ENCODE measurements at places on chromosomes 7 and 10.
A peak's percentile ranks its signal among the peaks of the same experiment; 100 is the strongest.

GRCh38 chr10:93032809-93033137 is 27.8 kb upstream of the CYP26C1 start:
- DNase-seq = no peak

- DNase-seq = no peak
These were observed 80.1 kb upstream of the IMMP2L start for GRCh38 chr7:111642373-111642772.

DNA sequence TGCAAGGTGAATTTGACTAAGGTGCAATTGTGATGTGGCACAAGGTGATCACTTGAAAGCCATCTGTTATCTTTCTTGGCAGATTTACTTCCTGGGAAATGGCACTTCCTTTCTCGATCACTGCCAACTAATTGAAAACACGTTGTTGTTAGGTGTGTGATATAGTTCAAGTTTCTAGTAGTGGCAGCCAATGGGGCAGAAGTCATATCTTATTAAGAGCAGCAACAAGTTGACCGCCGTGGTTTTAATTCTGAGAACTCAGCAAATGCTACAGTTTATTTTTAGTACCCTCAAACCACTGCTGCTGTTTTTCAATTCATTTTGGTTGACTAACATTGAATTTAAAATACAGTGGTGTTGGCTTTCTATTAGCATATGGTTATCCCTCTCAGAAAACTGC is 1.6 kb downstream of the CHN2 start:
- DNase-seq = no peak

GRCh38 chr7:14748461-14748860 is 154.1 kb downstream of the DGKB start:
- DNase-seq = no peak

DNA sequence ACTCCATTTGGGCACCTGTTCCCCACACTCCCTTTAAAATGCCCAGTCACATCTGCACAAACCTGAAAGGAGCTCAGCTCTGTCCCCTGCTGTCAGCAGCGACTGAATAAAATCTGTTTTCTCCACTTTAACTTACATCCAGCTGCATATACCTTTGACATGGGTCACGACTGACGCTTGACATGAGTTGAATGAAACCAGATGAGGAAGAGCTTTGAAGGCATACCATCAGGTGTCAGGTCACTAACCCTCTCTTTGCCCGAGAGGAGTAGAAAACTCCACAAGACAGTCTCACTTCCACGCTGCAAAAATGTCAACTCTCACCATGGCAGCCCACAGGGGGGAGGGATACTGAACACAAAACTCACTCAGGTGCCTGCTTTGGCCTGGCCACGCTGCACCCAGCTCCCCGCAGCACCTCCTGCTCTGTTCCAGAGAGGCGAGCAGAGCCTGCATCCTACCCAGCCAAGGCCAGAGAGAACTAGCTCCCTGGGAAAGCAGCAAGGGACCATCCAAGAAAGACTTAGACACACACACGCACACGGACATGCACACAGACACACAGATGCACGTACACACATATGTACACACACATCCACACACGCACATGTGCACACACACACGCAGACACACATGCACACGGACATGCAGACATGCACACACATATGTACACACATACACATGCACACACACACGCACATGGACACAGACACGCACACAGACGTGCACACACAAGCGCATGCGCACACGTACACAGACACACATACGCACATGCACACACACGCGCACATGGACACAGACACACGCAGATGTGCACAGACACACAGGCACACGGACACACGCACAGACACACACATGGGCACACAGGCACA is 191.0 kb downstream of the MAD1L1 start:
- DNase-seq = no peak

GRCh38 chr10:58648131-58648530 is 135.5 kb downstream of the BICC1 start:
- no peak for DNase-seq

GRCh38 chr10:71634531-71635164 is 84.9 kb downstream of the C10orf105 start:
- DNase-seq = peak; percentile 45

GRCh38 chr10:92241158-92241500 is 49.7 kb downstream of the CPEB3 start:
- no peak for DNase-seq

GRCh38 chr10:63481815-63482421 is 16.1 kb upstream of the JMJD1C start:
- peak; percentile 61 for DNase-seq

- DNase-seq = no peak
These were observed 123.1 kb downstream of the CCNY start for GRCh38 chr10:35459449-35459847.

DNA sequence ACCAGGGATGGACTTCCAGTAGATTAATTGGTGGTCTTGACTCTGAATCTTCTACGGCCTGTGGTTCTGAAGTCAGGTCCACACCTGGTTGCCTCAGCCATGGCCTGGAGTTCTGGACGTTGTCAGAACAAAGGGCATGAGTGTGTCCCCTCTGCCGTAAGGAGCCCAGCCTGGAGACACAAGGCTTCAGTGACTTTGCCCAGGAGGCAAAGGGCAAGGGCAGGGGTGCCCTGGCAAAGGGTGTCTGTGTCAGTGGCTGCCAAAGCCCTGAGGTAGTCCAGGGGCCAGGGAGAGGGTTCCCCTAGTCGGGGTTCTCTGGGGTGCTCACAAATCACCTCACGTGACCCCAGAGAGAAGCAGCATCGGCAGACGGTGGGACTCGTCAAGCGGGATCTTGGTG is 273.2 kb upstream of the ZNF32 start:
- DNase-seq = no peak

DNA sequence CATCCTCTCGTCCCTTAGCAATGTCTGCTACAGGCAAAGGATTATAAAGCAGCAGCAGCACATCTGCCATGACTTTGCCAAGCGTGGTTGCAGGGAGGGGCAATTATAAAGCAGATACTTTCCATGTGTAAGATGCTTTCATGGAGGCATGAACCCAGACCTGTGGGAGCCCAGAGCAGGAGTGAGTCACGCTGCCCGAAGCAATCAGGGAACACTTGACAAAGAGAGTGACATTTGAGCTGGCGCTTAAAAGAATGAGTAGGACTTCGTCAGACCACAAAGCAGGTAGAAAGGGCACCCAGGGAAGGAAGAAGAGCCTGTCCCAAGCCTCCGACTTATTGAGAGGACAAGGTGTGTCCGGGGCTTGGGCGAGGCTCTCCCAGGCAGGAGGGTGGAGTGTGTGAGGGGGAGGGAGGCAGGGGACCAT is 147.2 kb downstream of the MYOF start:
- no peak for DNase-seq

DNA sequence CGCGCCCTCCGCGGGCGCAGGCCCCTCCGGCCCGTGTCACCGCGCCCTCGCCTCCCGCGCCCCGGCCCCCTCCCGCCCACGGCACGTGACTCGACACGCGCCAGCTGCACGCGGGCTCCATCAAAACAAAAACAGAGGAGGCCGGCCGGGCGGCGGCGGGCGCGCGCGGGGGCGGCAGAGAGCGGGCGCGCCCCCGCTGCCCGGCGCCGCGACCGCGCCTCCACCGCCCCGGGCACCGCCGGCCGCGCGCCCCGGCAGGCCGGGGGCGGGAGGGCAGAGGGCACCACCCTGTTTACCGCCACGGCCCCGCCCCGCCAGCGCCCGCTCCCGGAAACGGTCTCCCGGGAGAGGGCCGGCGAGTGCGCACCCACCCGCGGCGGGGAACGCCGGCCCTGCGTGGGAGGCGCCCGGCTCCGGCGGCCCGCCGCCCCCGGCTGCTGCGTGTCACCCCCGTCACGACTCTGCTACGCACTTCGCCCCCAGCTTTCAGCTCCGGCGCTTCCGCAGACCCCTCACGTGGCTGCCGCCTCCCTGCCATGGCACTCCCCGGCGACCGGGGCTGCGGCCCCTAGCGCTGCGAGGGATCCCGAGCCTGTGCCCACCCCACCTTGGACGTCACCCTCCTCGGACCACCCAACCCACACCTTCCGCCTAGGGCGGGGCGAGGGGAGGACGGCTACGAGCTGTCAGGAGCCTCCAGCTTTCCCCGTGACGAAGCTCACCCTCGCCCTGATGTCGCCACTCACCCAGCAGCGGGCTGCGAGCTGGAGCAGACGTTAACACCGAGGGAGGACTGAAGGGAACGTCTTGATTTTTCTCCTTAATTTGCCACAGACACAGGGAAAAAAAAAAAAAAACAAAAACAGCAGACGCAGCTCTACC is 221.6 kb upstream of the MKLN1 start:
- DNase-seq = peak; percentile 34

DNA sequence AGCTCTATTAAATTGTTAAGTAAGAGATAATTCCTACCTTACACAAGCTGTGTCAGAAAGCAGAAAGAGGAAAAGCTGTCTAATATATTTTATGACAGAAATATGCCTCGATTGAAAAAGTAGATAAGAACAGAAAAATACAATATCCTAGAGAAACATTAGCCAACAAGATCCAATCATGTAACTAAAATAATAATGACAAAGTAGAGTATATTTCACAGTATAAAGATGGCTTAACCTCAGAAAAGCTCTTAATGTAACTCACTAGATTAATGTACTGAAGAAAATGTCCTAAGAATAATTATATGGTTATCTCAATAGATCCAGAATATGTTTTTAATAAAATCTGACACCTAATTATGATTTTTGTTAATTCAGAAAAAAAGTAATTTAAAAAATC is 89.8 kb upstream of the HABP2 start:
- DNase-seq = no peak

DNA sequence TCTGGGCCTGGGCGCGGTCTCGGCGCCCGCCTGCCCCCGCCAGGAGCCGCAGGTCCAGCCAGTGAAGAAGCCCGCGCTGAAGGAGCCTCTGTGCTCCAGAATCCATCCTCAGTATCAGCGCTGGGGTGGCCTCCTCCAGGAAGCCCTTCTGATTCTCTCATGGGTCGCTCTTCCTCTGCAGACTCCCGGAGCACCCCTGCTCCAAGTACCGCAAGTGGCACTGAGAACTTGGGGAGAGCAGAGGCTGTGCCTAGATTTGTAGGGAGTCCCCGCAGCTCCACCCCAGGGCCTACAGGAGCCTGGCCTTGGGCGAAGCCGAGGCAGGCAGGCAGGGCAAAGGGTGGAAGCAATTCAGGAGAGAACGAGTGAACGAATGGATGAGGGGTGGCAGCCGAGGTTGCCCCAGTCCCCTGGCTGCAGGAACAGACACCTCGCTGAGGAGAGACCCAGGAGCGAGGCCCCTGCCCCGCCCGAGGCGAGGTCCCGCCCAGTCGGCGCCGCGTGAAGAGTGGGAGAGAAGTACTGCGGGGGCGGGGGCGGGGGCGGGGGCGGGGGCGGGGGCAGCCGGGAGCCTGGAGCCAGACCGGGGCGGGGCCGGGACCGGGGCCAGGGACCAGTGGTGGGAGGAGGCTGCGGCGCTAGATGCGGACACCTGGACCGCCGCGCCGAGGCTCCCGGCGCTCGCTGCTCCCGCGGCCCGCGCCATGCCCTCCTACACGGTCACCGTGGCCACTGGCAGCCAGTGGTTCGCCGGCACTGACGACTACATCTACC is at the start of gene ALOX5:
TSS of gene ALOX5 (plus strand) at position 641 of the 774 bp plus-strand sequence. CDS start at position 705, 64 bp downstream.
- DNase-seq = peak; percentile 21

GRCh38 chr10:100182281-100182680 is 3.5 kb downstream of the ERLIN1 start:
- no peak for DNase-seq

All from lung (tissue), 17 donors.